IMR-90 (cell line): ENCODE measurements at places on chromosomes 4 and X. TPM values are rescaled to one million over a fixed set of nuclear protein-coding genes. Genes with fewer than 3 reads are reported as not detected.

Gene ZAR1
- polyA plus RNA-seq: not detected in 2 replicates

Gene MAGEC3
- not detected in 2 replicates for polyA plus RNA-seq

Gene GABRG1
- polyA plus RNA-seq: not detected in 2 replicates

Gene ANK2
- 0.70 and 0.82 TPM in 2 replicates for polyA plus RNA-seq

- no peaks in the 10 kb centered on the region for H3K27me3 ChIP-seq
- no peaks in the 10 kb centered on the region for H3K4me1 ChIP-seq
- no peak for DNase-seq
- H3K27ac ChIP-seq: no peak overlapping the region
- H3K4me3 ChIP-seq: no peak overlapping the region
These were observed 518.0 kb downstream of the TMA16 start for GRCh38 chr4:164012396-164013027.
